ENCODE measurements at places on chromosomes 6 and 20.

DNA sequence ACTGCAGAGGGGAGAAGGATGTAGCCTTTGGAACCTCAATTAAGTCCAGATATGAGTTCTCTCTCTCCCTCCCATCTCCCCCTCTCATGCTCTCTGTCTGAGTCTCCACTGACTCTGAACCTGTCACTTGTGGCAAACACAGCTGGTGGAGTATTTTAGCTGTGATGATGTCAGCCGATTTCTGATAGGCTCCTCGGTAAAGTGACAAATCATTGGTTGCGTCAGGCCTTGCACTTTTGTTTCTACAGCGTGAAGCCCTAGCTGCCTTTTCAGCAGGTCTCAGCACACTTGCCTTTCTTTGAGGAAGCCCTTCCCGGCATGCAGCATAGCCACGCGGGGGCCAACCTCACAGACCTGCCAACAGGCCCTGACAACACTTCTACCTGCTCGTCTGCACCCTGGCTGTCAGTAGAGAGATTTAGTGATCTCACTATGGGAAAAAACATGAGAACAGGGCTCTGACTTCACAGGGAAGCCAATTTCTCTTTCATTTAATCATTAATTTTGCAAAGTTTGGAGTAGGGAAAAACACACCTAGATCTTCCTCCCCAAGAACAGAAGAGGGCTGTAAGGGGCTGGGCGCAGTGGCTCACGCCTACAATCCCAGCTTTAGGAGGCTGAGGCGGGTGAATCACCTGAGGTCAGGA is 84.4 kb downstream of the GMPR start:
- peak; percentile 94 for DNase-seq

DNA sequence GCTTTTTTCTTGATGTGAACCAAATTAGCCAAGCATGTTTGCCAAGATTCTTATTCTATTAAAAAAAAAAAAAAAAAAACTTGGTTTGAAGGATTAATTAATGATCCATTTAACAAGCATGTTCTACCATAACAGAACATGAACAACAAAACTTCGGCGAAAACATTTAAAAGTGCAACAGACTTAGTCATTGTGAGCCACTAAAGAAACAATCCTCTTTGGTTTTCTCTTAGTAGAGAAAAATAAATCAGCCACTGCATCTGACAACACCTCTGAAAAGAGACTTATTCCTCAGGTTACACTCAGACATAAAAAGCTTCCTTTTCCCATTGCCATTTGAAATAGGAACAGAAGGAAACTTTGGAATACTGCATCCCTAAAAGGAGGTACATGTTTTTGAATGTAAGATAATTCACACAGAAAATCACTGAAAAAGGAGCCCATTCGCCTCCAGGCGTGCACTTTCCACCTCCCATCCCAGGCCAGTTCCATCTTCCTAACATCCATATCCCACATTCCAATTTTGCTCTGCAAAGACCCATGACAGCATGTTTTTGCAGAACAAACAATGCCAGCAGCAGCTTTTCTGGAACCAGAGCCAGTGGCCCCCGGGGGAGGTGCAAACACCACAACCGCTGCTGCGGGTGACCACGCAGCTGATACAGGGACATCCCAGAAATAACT is 79.5 kb downstream of the ZMYND8 start:
- DNase-seq, result no peak

DNA sequence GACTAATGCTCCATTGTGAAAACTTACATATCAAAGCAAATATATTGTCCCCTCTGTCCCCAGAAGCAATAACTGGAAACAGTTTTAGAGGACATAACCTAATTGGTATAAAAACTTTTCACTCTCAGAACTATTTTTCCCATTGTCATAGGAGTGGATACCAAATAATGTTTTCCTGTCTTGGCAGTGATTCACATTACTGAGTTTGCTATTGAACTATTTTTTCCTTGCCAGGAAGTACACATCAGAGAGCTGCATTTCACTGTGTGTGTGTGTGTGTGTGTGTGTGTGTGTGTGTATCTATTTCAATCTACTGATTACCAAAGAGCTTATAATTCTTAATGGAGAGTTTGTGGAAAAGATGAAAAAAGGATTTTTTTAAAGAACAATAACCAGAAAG is 45.4 kb downstream of the AKAP12 start:
- no peak for DNase-seq

- DNase-seq, result peak; percentile 21
Measured at GRCh38 chr20:3208786-3209256, 477 bp upstream of the ITPA start.

DNA sequence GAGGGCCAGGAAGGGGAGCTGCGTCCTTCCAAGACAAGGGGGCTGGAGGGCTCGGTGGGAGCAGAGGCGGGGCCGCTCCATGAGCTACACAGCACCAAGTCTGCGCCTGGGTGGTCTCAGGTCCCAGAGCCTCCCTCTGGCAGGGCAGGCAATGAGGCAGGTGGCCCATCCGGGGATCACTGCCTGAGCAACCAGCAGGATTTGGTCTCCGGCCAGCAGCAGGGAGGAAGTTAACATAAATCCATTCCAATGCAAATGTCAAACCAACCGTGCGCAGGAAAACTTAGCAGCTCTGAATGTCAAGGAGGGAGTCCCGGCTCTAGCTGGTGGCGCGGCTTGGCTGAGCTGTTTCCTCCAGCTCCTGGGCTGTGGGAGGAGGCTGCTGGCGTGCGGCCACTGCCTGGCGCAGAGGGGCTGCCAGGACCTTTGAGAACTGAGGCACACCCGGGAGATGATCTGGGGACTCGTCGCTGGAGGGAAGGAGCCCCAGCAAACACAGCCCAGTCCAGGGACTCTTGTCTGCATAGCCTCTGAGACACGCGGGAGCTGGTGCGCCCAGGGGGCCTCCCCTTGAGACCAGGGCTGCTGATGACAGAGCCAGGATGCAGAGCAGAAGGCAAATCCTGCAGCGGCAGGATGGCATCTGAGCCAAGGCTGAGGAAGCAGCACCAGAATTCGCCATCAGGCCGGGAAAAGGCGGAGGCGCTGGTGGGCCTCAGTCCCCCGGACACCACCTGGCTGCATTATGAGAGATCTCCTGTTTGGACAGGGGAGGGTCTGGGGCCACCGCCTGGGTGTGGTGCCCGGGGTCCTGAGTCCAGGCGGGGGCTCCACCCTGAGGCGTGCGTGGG is 33.1 kb upstream of the CHRNA4 start:
- no peak for DNase-seq

DNA sequence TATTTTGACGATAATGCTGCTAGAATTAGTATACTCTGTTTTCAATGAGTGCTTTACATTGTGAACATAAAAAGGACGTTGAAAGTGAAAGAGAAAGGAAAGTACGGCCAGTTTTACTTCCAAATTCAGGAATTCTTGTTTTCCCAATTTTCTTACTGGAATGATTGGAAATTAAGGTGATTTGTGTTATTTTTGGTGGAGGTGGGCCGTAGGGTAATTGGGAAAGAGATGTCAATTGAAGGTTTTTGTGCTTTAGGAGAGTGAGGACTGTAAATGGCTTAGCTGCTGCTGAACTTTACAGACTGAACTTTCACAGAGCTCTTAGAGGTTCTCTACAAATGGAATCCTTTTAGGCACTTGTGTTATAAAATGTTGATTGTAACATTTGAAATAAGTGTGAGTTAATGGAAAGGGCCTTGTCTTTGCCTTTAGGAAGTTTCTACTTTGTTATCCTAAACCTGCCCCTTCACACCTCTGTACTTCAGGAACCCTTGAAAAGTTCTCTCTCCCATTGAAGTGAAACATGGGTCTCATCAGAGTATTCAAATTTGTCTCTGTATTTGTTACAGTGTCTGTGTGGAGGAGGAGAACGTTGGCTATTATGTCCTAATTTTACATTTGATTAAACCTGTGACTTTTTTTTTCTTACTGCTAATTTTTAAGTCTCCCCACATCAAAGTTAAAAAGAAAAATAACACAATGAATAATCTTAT is 256.4 kb downstream of the ARID1B start:
- DNase-seq, result no peak

DNA sequence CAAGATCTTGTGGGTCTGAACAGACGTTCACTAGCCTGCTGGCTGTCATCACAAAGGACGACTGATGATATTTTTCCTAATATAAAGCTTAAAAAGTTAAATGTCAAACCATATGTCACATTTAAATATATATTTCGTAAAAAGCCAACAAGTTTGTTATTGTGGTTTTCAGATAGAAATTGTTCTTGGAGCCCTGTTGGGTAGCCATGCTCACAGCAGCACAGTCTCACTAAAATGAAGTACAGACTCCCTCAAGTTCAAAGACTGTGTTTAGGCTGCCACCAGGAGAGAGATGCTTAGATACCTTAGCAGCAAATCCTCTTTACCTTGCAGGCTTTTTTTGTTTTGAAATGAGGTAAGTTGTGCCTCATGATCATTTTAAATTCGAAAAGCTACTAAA is 17.8 kb downstream of the EEF1E1 start:
- DNase-seq, result no peak

DNA sequence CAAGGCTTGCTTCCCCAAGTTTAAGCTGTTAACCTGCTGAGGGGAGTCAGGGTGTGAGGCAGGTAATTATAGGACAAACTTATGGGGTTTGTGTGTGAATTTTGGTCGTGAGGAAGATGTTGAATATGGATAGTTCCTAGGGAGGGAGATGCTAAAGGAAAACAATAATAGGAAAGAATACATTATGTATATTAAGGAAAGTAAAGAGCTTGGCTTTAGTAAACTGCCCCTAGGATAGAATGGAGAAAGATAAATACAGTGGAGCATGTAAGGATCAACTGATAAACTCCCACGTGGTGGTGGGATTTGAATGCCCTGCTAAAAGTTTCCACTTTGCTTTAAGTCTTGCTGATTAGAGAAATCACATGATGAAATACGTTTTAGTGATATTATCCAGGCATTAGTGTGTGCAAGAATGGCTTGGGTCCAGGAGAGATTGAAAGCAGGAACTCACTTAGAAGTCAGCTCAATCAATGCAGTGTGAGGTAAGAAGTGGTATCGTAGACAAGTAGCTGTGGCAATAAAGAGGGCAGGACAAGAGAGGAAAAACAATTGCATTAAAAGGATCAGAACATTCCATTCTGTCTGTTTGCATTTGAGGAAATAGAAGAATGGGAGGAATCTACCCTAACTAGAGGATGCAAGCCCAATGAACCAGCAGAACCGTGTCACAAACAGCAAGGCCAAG is 52.5 kb downstream of the RPS12 start:
- DNase-seq, result no peak

DNA sequence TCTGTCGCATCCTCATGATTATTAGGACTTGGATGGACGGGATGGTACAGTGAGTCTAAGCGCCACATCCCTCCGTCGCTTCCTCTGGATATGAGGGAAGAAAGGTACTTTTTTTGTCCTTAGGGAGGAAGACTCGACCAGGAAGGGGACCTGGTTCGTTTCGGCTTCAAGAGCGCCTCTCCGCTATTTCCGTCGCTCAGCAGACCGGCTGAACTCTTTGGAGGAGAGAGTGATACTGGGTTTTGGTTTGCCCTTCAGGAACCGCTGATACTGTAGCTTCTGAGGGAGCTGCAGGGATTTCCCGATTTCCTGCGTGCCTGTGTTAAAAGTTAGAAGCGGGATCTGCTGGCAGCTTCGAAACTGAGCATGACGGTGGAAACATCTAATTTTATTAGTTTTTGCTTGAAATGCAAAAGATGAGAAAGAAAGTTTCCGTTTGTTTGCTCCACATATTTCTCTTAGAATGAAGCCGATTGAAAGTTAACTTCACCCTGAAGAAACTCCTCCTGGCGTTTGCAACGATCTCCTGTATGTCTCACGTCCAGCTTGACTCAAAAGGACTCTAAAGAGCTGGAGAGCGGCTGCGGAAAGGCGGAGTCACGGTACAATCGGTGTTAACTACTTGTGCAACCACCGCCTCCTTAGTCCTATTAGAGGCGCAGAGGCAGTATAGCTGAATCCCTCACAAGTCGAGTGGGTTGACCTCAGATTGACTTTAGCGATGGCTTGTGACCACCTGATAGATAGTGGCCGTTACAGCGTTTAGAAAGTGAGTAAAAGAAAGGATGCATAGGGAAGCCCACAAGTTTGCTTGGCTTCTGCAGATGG is 129.4 kb downstream of the TRIM27 start:
- peak; percentile 26 for DNase-seq

GRCh38 chr6:39835821-39836295 is 43.7 kb downstream of the DAAM2 start:
- no peak for DNase-seq

DNA sequence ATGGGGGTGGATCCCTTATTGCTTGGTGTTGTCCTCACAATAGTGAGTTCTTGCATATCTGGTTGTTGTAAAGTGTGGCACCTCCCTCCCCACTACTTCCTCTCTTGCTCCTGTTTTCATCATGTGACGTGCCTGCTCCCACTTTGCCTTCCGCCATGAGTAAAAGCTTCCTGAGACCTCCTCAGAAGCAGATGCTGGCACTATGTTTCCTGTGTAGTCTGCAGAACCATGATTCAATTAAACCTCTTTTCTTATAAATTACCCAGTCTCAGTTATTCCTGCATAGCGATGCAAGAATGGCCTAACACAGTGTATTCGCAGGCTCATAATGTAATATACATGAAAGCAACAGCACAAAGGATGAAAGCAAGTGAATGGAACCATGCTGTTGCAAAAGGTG is 28.4 kb upstream of the ANKRD60 start:
- peak; percentile 13 for DNase-seq

GRCh38 chr6:109912118-109912517 is 66.0 kb upstream of the GPR6 start:
- no peak for DNase-seq

DNA sequence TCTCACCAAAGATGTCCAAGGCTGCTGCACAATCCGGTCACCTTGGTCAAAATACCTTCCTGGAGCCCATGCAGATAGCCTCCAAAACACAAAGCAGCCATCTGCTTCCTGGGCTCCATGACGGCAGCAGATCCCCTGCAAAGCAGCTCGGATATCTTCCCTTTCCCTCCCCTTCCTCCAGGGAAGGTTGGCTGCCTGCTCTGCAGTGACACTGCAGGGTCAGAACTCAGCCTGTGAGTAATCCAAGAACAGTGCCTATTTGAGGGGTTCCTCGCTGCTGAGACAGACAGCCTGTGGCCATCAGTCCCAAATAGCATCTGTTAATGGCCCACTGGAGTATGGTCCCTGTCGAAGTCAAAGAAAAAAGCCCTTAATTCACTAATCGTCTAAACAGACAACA is 270.8 kb downstream of the PREX1 start:
- DNase-seq, result no peak

GRCh38 chr6:168247443-168248147 is 72.0 kb downstream of the DACT2 start:
- no peak for DNase-seq

- DNase-seq, result no peak
Measured at GRCh38 chr20:33232486-33233072, 3.2 kb upstream of the BPIFA1 start.

GRCh38 chr6:25202504-25202903 is 76.7 kb upstream of the CARMIL1 start:
- no peak for DNase-seq

- DNase-seq, result peak; percentile 80
Measured at GRCh38 chr20:1646975-1647431, 10.6 kb downstream of the SIRPG start.
